CD14-positive monocyte (primary cell): ENCODE measurements at places on chromosomes 3 and 15.

- DNase-seq: no peak
Measured at GRCh38 chr3:99648101-99648500, 9.7 kb downstream of the COL8A1 start.

DNA sequence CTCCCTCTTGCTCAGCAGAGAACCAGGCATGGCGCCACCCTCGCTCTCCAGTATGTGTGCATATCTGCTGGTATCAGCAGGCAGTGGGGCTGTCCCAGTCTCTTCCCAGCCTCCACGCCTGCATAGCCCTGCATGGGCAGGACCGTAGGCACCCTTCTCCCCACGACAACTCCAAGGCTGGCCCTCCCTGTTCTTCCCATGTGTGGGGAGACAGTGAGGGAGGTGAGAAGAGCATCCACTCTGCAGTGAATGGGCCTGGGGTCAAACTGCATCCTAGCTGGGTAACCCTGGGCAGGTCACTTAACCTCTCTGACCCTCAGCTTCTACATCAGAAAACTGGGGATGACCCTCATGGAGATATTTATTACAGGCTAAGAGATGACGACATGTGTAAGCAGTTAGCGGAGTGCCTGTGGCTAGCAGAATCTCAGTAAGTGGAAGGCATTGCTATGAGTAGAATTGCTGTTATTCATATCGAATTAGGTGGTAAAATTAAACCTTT lies 13.3 kb upstream of the SSUH2 start:
- no peak for DNase-seq

DNA sequence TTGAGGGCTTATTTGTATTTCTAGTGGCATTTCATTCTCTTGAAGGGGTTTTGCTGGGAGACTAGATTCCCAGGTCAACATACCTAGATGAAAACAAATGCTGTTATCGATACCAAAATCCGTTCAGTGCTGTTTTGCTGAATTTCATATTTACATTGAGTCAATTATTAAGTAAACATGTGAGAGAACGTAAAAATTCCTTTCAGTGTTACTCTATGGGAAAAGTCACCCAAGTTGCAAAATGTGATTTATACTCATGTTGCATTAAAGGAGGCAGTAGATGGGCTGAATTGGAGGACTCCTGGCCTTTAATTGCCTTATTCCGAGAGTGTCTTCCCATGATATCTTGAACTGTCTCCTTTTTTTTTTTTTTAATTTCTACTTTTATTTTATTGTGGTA lies 1011.3 kb upstream of the NR2F2 start:
- DNase-seq: no peak

DNA sequence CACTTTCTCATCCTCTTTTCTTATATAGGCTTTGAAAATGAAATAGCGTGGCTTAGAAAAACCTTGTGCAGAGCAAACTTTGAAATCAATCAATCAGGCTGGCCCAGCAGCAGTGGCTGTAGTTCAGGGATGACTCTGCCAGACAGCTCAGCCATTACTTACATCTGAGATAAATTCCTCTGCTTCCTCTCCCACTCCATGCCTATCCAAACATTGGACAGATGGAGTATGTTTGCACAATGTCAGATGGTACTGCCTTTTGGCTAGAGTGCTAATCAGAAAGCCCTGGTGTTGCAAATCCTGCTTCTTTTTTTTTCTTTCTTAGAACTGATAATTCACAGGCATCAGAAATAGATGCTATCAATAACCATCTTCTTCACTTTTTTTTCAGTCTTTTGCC lies 1065.1 kb downstream of the AGBL1 start:
- DNase-seq: no peak

DNA sequence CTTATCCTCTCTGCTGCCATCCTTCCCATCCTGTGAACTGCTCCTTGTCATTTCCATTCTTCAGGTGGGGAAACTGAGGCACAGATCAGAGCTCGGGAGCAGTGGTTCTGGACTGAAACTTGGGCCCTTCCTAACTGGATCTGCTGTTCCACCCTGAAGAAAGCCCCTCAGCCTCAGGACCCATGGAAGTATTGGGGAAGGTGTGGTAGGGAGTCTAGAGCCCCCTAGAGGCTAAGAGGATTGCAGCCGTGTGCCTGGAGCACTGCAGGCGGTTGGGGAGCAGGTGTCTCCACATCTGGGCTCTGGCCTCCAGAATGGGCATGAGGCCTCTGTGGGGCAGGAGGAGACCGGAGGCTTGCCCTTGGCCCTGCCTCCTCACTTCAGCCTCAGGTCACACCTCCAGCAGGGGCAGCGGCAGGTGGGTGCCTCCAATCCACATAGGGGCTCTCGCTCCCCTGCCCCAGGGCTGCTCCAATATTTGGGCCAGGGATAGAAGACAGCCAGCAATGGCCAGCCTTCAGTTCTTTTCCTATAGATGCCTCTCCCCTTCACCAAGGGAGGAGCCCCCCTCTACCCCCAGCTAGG lies 28.1 kb downstream of the DNAJB8 start:
- no peak for DNase-seq

DNA sequence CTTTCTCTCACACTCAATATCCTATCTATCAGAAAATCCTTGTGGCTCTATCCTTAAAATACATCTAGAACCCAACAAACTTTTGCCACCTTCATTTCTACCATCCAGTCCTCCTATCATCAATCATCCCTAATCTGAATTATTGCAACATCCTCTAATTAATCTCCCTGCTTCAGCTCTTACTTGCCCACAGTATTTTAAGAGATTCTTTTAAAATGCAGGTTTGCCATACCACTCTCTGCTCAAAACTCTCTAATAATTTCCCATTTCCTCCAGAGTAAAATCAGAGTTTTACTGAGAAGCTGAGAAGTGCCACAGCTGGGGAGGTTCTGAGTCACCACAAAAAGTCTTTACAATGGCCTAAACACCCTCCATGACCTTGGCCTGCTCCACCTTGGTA lies 234.3 kb upstream of the ZPLD1 start:
- DNase-seq: no peak

GRCh38 chr15:74937272-74937589 lies 642 bp downstream of the COX5A start:
- no peak for DNase-seq

GRCh38 chr15:75639191-75639708 lies 774 bp downstream of the IMP3 start:
- peak; percentile 44 for DNase-seq

DNA sequence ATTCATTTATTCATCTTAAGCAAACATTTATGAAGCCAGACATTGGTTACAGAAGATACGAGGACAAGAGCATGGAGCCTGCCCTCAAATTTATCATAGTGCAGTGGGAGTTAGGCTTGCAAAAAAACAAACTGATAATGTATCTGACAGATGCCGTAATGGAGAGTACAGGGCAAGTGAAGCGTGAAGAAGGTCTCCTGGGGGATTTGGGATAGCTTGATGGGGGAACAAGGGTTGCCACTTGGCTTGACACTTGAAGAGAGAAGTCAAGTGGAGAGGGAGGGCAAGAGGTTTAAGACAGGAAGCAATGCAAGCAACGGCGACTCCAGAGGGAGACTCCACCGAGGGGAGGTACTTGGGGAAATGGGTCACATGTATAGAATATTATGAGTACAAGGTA lies 129.3 kb downstream of the SSR3 start:
- no peak for DNase-seq

DNA sequence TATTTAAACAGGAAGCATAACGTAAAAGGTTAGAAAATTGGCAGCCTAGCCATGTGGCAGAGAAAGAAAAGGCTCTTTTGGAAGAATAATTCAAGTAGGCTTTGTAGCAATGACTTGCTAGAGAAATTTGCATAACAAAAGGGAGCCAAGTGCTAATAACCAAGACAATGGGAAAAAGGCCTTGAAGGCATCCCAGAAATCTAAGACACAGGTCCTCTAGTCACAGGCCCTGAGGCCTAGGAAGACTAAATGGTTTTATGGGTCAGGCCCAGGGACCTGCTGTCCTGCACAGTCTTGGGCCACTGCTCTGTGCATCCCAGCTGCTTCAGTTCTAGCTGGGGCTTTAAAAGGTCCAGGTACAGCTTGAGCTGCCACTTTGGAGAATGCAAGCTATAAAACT lies 78.5 kb downstream of the FGF7 start:
- DNase-seq: no peak

DNA sequence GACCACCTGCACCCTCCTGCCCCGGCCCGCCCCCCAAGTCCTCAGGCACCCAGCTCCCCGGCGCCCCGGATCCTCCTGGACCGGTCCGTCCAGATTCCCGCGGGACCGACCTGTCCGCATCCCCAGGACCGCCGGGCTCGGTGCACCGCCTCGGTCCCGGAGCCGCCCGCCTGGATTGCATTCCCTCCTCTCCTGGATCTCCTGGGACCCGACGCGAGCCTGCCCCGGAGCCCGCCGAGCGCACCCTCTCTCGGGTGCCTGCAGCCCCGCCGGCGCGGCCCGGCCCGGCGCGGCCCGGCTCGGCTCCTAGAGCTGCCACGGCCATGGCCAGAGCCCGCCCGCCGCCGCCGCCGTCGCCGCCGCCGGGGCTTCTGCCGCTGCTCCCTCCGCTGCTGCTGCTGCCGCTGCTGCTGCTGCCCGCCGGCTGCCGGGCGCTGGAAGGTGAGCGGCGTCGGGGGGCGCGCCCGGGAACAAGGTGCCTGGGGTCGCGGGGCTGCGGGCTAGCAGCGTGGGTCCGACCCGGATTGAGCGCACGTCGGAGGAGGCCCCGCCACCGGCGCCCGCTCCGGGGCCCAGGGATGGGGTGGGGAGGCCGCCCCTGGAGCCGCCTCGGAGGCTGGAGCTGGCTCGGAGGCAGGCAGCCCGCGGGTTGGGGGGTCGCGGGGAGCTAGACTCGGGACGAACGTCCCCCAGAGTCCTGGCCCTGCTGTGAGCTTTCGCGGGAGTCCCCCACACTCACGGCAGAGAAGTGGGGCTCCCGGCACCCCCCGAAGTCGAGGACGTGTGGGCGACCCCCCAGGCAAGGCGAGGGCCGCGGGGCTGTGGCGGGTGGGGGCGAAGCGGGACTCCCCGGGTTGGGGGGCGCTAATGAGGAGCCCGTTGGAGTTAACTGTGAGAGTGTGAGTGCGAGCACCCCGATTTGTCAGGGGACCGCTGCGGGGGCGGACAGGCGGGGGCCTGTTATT lies 610 bp downstream of the EPHB3 start:
- peak; percentile 26 for DNase-seq
